ENCODE measurements at places on chromosomes 2 and 18. TPM values are rescaled to one million over a fixed set of nuclear protein-coding genes. Genes with fewer than 3 reads are reported as not detected.

Gene TMEM247
- total RNA-seq = not detected

Gene MAPK4
- 20.1 TPM for total RNA-seq

DNA sequence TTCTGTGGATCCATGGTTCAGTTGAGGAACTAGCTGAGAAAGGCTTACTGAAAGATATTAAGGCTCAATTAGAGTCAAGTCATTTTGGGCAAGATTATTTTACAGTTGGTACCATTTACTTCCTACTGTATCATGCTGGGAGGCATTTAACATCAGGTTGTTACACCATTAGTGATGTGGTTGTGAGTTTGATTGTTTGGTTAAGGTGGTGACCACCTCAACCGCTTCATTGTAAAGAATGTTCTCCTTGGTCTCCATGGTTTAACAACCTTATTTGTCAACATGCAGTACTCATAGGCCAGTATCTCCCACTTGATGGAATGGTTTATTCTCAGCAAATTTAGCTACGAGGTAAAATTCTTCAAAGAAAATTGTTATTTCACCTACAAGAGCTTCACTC lies 34.1 kb downstream of the HRH4 start:
- no peak overlapping the region for H3K4me3 ChIP-seq
- no peaks in the 10 kb centered on the region for H3K27me3 ChIP-seq
- no peak overlapping the region for H3K27ac ChIP-seq

DNA sequence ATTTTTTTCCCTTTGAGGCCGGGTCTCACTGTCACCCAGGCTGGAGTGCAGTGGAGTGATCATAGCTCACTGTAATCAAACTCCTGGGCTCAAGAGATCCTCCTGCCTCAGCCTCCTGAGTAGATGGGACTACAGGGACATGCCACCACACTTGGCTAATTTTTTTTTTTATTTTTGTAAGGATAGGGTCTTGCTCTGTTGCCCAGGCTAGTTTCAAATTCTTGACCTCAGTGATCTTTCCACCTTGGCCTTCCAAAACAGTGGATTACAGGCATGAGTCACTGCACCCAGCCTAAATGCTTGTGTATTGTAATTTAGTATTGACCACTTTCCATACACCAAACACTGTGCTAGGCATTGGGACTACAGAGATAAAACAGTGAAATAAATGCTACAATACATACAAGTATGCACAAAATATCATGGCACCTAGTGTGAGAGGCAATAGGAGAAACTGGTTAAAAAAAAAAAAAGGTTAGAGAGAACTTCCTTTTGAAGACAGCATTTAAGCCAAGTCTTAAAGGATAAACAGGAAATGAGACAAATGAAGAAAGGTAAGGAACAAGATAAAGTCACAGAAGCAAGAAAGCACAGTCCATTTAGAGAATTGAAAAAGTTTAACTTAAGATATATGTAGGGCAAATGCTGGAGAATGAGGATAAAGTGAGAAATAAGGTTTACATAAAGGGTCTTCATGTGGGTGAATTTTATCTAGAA lies 113.4 kb downstream of the GORASP2 start:
- no peaks in the 10 kb centered on the region for H3K27me3 ChIP-seq
- no peak overlapping the region for H3K4me3 ChIP-seq
- no peak overlapping the region for H3K27ac ChIP-seq
- H3K4me1 ChIP-seq = no peaks in the 10 kb centered on the region

- H3K36me3 ChIP-seq = no peaks in the 10 kb centered on the region
- no peak for DNase-seq
- H3K4me3 ChIP-seq = no peak overlapping the region
- no peak overlapping the region for H3K27ac ChIP-seq
- no peaks in the 10 kb centered on the region for H3K27me3 ChIP-seq
- H3K4me1 ChIP-seq = no peaks in the 10 kb centered on the region
These were observed 72.3 kb downstream of the MDH1 start for GRCh38 chr2:63661076-63661475.

Gene WNT10A
- not detected for total RNA-seq

GRCh38 chr2:119940856-119941255 lies 72.0 kb upstream of the EPB41L5 start:
- DNase-seq = no peak
- H3K27me3 ChIP-seq = no peaks in the 10 kb centered on the region
- no peaks in the 10 kb centered on the region for H3K4me1 ChIP-seq
- H3K4me3 ChIP-seq = no peak overlapping the region
- H3K36me3 ChIP-seq = no peaks in the 10 kb centered on the region
- H3K27ac ChIP-seq = no peak overlapping the region

- DNase-seq = no peak
- H3K27me3 ChIP-seq = no peaks in the 10 kb centered on the region
- no peak overlapping the region for H3K4me3 ChIP-seq
- peaks cover 84% of the 10 kb centered on the region for H3K36me3 ChIP-seq
- no peak overlapping the region for H3K27ac ChIP-seq
These were observed 25.4 kb downstream of the WDR75 start for GRCh38 chr2:189466656-189467055.

GRCh38 chr18:21997207-21998143 lies 171.9 kb upstream of the GATA6 start:
- no peaks in the 10 kb centered on the region for H3K27me3 ChIP-seq
- H3K4me3 ChIP-seq = no peak overlapping the region
- no peak for DNase-seq

Gene PLCL1
- total RNA-seq = 6.8 TPM

- no peaks in the 10 kb centered on the region for H3K36me3 ChIP-seq
- H3K27me3 ChIP-seq = no peaks in the 10 kb centered on the region
- DNase-seq = no peak
- H3K4me3 ChIP-seq = no peak overlapping the region
These were observed 992.7 kb downstream of the BCL11A start for GRCh38 chr2:59560769-59561168.

Gene INPP5D
- total RNA-seq = 36.5 TPM

- H3K4me3 ChIP-seq = no peak overlapping the region
- peak overlapping the region; percentile 71 for H3K27ac ChIP-seq
- no peaks in the 10 kb centered on the region for H3K27me3 ChIP-seq
- no peak for DNase-seq
- H3K36me3 ChIP-seq = no peaks in the 10 kb centered on the region
These were observed 22.1 kb downstream of the TTLL4 start for GRCh38 chr2:218732761-218733158.

DNA sequence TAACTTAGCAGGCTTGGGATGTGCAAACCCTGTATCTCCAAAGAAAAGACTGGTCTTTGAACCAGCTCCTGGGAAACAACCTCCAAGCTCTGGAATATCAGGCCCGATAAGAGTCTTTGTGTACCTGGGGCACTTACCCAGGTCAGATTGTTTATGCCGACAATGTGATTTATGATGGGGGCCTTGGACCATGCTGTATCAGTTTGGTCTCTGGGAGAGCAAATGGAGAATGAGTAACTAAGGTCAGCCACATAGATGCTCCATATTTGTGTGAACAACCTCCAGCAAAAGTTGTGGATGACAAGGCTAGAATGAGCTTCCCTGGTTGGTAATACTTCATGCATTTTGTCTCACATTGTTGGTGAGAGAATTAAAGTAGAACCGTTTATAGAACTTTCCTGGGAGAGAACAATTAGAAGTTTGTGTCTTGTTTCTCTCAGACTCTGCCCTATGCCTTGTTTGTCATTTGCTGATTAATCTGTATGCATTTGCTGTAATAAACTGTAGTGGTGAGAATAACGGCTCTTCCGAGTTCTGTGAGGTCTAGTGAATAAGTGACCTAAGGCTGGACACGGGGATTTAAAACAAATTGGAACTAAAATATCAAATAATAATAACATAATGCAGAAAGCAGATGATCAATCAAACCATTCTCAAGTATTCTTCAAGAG lies 259.1 kb downstream of the XIRP2 start:
- H3K4me1 ChIP-seq = no peaks in the 10 kb centered on the region
- DNase-seq = no peak
- H3K4me3 ChIP-seq = no peak overlapping the region
- no peaks in the 10 kb centered on the region for H3K36me3 ChIP-seq

DNA sequence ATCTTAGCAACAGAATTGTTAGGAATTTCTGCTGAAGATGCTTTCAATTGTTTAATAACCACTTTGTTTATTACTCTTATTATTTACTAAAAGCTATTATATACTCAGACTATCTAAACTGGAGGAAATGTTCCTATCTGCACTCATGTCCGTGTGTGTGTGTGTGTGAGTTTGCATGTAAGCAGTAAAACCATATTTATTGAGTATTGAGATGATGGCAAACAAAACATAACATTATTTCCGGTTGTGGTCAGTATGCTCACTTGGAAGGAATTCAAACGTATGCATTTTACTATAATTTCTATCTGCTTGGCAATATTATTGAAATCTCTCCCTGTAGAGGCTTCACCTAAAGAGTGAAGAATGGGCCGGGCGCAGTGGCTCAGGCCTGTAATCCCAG lies 43.0 kb upstream of the ZNF804A start:
- H3K27ac ChIP-seq = no peak overlapping the region
- H3K4me3 ChIP-seq = no peak overlapping the region
- no peaks in the 10 kb centered on the region for H3K27me3 ChIP-seq

DNA sequence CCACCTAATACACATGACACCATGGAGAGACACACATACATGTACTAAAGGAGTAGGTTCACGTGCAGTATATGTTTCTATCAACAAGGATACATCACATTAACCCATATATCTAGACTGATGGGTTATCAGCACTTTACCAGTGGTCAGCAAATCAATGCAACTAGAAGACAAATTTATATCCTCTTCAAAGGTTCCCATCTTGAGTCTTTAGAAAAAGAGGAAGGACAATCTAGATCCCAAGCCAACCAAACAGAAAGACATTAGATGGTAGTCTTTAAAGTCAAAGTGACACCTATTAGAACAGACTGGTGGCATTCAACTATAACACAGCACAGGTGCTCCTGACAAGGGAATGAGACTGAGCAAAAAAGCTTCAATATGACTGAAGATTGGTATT lies 13.8 kb upstream of the SERTAD2 start:
- H3K4me3 ChIP-seq = no peak overlapping the region
- no peak for DNase-seq
- no peaks in the 10 kb centered on the region for H3K36me3 ChIP-seq
- no peak overlapping the region for H3K27ac ChIP-seq
- no peaks in the 10 kb centered on the region for H3K27me3 ChIP-seq

DNA sequence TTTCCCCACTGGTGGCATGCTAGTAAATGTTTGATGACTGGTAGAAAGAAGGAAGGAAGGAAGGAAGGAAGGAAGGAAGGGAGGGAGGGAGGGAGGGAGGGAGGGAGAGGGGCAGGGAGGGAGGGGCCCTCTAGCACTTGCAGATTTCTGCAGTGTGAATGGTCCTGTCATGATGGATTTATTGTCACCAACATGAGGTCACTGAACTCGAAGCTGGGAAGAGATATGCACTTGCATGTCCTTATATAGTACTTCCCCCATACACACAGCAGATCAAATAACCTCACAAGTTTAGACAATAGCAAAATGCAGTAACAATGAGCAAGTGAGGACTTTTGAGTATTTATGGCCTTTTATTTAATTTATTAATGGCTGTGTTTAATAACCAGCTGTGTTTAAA lies 44.5 kb upstream of the CXCR4 start:
- no peaks in the 10 kb centered on the region for H3K36me3 ChIP-seq
- H3K4me3 ChIP-seq = no peak overlapping the region
- no peaks in the 10 kb centered on the region for H3K4me1 ChIP-seq
- no peaks in the 10 kb centered on the region for H3K27me3 ChIP-seq
- H3K27ac ChIP-seq = no peak overlapping the region
